ENCODE measurements at places on chromosomes 1 and 21.
A peak's percentile ranks its signal among the peaks of the same experiment; 100 is the strongest.

- DNase-seq: no peak
Observed at GRCh38 chr1:169644297-169644696, 14.4 kb upstream of the SELP start.

DNA sequence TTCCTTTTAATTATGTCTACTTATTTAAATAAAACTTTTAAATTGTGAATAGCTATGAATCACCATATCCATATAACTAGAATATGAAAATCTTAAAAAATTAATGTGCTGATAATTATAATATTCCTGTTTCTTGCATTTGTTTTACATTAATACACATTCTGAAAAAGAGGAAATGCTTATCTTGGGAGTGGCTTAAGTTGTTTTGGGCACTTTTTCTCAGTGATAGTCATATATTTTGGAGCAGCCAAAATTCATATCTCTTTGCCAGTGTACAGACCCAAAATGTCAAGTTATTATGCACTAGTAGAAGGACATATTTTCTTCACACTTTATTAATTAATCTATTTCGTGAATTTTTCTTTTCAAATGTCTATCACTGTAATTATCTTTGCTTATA lies 838.5 kb downstream of the USP25 start:
- DNase-seq: no peak

- no peak for DNase-seq
Observed at GRCh38 chr1:224689374-224689773, 73.3 kb downstream of the CNIH3 start.

DNA sequence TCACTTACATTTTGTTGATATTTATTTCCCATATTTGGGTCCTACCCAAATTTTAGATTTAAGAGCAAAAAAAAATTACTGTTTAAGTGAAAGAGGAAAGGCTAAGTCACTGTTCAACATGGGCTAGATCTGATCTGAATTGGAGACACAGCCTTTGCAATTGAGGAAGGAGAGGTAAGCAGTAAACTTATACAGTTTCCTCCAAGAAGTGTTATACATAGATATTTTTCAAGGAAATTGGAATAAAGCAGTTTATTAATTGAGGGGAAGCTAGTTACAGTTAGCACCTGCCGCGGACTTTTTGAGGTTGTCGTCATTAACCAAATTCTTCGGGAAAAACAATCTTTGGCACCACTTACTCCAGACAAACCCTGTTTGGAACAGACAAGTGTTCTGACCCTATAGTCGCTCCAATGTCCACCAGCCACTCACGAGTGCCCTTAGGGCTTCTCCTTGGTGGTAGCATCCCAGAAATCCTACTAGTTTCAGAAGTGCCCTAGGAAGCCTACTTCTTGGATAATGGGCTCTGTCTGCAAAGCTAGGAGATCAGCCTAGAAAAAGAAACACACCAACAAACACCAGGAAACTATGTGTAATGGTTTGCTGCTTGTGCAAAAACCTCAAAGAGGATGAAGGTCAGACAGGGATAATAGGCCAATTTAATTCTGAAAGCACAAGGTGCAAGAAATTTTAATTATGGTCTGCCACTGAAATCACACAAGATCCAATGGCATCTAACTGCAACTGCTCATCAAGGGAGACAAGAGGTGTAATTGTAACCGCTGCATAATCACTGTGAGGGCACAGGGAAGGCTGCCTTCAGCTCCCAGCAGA lies 2.5 kb downstream of the WLS start:
- DNase-seq: no peak

GRCh38 chr1:113422315-113423068 lies 32.2 kb downstream of the MAGI3 start:
- DNase-seq: no peak

DNA sequence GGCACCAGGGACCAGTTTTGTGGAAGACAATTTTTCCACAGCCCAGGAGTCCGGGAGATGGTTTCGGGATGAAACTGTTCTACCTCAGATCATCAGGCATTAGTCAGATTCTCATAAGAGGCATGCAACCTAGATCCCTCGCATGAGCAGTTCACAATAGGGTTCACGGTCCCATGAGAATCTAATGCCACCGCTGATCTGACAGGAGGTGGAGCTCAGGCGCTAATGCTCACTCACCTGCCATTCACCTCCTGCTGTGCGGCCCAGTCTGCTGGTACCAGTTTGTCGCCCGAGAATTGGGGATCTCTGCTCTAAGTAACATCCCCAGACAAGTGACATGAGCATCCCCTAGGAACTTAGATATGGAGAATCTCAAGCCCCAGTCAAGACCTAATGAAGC lies 180.7 kb downstream of the COQ8A start:
- no peak for DNase-seq

- peak; percentile 59 for DNase-seq
Observed at GRCh38 chr1:56477164-56478111, 101.9 kb downstream of the PLPP3 start.

DNA sequence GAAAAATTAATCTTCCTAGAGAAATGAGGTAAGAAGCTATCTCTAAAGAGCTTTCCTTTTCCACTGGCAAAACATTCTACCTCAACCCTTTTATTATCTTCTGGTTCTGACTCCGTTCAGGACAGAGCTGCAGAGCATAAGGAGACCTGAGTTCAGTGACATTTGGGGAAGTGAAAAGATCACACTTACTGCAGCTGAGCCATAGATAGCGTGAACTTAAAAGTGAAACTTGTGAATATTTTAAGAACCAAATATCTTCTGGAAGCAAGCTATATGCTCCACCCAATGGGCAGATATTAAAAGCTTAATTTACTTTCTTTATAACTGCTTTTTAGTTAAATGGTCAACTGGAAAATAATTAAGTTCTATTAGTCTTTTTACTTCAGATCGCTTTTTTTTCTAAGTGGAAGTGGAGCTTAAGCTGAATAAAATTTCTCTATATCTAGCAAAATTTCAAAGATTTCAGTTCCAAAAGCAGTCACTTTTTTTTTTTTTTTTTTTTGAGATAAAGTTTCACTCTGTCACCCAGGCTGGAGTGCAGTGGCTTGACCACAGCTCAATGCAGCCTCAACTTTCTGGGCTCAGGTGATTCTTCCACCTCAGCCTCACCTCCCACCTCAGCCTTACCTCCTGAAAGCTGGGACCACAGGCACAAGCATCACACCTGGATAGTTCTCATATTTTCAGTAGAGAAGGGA lies 11.9 kb downstream of the PTPN22 start:
- DNase-seq: no peak

GRCh38 chr21:45262616-45263015 lies 25.1 kb downstream of the POFUT2 start:
- peak; percentile 20 for DNase-seq

- no peak for DNase-seq
Observed at GRCh38 chr21:43343992-43344886, 82.7 kb downstream of the SIK1 start.

- DNase-seq: no peak
Observed at GRCh38 chr1:57329937-57330336, 93.9 kb downstream of the DAB1 start.

GRCh38 chr1:100299521-100300222 lies 33.7 kb downstream of the RTCA start:
- no peak for DNase-seq

- DNase-seq: no peak
Observed at GRCh38 chr1:152501704-152502103, 8.9 kb upstream of the LCE5A start.

DNA sequence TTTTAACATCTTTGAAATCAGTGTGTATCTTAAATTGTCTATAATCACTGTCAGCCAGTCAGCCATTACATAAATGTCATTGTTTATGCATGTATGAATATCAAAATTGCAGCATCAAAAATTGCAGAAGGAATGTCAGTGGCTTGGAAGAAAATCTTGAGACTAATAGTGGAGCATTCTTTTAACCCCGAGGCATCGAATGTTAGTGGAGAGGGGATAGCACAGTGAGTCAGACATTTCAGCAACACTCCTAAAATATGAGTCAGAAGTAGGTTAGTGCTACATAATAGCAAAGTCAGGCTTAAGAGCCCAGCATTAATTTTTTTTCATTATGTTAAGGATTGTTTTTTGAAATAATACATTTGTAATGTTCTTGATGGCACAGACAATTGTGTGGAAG lies 45.5 kb downstream of the SNRPE start:
- peak; percentile 87 for DNase-seq

DNA sequence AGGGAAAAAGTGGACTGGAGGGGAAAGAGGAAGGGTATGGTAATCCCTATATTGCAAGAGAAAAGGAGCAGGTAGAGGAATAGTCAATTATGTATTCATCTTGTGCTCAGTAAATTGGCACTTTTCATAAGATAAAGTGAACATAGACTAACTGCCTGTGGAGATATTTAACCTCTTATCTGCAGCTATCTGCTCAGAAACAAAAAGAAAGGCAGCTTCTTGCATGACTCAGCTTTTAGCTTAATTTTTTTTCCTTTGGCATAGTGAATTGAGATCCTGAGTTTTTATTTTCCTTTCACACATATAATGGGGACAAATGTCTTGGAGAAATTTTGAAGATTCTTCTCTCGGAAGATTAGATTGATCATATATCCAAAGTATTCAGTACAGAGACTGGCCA lies 127.6 kb upstream of the F3 start:
- DNase-seq: no peak

GRCh38 chr21:28953247-28953646 lies 39.4 kb downstream of the LTN1 start:
- DNase-seq: no peak

DNA sequence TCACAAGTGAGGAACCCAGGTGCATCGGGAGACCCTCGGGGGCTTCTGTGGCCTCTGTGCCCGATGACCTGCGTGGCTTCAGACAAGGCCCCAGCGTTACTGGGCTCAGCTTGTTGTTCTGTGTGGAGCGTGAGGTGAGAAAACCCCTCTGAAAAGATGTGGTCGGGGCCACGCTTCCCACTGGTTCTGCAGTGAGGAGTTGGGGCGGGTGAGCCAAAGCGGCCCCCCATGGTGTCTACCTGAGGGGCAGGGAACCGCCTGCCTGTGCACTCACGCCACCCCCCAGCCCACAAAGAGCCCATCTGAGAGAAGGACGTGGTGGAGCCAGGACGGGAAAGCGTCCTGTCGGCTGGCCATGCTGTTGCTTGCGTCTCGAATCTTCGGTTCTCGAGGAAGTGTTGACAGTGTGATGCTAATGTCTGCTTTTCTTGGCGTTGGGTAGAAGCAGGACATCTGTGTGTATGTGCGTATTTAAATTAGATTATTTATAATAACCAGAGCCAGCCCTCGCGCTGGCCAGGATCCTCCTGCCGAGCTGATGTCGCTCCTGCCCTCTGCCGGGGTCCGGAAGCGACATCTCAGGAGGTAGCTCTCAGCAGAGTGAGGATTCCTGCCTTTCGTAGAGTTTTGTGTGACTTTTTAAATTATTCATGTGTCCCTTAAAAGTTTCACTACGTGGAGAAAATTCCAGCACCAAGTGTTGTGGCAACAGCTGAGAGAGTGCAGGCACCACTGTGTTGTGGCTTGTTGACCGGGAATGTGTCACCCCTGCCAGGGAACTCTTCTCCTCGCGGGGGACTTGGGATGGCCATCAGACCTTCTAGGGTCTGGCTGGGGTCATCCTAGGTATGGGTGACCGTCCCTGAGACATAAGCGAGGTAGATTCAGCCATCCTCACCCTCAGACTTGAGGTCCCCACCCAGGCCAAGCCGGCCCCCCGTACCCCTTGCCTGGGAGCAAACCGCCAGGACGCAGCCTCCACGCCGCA lies 15.3 kb downstream of the TMEM201 start:
- DNase-seq: no peak

Measured in fibroblast of mammary gland (primary cell).